ENCODE measurements at places on chromosomes 2 and 18.

DNA sequence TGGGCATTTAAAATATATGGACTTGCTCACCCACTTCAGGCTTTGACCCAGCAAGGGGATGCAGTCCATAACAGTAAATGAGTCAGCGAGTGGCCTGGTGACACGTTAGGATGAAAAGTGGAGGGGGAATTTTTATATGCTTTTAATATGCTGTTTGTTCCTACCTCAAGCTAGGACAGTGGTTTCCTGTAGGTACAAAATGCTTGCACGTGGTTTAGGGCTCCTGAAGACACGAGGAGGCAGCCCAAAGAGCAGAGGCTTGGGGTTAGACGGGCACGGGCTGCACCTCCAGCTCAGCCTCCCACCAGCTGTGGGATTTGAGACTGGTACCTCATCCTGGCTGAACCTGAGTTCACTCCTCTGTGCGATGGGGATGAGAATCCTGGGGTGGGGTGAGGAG, 306.2 kb upstream of the CXCR4 start:
- no peak for DNase-seq

DNA sequence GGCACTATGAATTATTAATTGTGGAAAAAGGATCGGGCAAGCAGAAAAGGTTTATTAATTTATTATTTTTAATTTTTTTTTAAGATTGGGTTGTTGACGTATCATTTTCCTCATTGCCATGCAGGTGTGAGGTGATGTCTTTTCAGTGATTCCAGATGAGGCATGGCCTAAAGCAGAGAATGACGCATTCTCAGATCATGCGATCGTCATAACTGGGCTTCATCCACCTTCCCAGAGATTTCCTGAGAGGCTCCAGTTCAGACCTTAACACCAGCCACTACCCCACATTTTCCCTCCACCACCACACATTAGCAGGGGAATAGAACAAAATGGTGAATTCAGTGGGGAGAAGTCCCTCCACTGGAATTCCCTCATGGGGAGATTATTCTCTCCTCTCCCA, 518.4 kb upstream of the SPHKAP start:
- no peak for DNase-seq

GRCh38 chr2:43139996-43140621, 86.3 kb downstream of the ZFP36L2 start:
- DNase-seq: no peak

DNA sequence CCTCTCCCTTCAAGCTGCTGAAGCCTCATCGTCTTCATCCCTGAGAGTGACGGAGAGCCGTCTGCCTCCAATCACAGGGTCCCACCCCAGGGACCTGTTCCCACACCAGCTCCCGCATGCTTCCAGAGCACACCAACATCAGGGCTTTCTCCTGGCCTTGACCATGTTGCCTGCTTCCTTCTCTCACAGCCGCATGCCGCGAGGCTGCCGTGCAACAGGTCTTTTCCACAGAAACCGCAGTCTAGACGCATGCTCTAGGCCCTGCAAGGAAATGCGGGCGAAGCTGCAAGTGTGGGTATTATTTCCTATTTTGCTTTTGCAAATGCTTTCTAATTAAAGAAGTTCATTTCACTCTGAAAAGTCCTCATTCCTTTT, 277.8 kb downstream of the EIPR1 start:
- DNase-seq: no peak

- DNase-seq: no peak
Observed at GRCh38 chr18:23151414-23152099, 16.3 kb downstream of the CABLES1 start.

DNA sequence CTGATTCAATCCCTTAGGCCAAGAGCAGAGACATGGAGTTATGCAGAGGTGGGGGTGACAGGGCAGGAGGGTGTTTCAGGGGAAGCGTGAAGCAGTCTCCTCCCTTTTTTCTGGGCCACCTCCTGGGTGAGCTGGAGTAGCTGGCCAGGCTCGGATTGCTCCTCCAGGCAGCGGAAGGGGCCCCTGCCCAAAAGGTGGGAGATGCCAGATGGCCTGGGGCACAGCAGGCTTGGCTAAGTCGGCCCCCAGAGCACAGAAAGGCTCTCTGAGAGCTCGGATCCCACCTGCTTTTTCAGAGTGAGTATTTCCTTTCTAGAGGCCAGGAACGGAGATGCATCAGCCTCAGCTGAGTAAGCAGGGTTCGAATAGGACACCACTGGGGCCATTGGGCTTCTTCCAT, 196.9 kb downstream of the ANKRD30B start:
- no peak for DNase-seq

GRCh38 chr18:23671564-23671963, 8.9 kb upstream of the ANKRD29 start:
- no peak for DNase-seq

DNA sequence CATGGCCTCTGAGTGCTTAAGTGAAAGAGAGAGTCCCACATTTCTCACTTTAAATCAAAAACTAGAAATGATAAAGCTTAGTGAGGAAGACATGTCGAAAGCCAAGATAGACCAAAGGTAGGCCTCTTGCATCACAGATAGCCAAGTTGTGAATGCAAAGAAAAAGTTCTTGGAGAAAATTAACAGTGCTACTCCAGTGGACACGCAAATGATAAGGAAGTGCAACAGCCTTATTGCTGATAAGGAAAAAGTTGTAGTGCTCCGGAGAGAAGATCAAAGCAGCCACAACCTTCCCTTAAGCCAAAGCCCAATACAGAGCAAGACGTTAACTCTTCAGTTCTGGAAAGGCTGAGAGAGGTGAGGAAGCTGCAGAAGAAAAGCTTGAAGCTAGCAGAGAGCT, 32.1 kb downstream of the PSMD1 start:
- no peak for DNase-seq

GRCh38 chr2:172461591-172462372, 34.4 kb downstream of the ITGA6 start:
- DNase-seq: peak; percentile 64

DNA sequence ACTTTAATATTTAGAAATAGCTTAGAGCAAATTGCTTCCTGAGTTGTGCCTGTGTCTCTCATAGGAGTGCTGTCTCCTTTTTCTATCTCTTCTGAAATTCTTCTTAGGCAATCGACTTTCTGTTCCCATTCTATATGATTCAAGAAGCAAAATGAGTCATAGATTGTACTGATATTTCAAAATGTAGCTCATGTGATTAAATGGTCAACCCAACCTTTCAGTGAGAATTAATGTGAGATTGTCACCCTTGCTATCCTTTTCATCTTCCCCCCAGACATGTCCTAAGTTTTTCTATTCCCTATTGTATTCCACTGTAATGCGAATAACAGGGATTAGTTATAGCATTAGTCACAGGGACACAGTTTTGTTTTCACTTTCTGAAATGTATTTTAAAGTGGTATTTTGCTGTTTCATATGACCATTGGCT, 413.6 kb downstream of the THSD7B start:
- DNase-seq: no peak

DNA sequence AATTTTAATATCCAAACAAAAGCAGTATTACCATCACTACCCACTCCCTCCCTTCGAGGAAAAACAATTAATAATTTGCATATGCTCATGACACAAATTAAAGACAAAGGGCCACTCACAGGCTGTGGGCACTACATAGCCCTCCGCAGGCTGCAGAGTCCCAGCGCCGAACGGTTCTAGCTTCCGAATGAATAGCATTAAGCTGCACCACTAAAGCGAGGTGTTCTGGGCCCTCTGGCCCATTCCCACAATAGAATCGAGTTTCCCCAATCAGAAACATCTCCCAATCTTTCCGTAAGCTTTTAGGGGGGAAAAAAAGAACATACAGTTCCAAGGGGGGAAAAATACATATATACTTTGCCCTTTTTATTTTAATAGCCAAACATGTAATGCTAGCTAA, 14.5 kb upstream of the SIX3 start:
- DNase-seq: no peak

- DNase-seq: no peak
Observed at GRCh38 chr2:206275312-206276055, 1.0 kb downstream of the ZDBF2 start.

DNA sequence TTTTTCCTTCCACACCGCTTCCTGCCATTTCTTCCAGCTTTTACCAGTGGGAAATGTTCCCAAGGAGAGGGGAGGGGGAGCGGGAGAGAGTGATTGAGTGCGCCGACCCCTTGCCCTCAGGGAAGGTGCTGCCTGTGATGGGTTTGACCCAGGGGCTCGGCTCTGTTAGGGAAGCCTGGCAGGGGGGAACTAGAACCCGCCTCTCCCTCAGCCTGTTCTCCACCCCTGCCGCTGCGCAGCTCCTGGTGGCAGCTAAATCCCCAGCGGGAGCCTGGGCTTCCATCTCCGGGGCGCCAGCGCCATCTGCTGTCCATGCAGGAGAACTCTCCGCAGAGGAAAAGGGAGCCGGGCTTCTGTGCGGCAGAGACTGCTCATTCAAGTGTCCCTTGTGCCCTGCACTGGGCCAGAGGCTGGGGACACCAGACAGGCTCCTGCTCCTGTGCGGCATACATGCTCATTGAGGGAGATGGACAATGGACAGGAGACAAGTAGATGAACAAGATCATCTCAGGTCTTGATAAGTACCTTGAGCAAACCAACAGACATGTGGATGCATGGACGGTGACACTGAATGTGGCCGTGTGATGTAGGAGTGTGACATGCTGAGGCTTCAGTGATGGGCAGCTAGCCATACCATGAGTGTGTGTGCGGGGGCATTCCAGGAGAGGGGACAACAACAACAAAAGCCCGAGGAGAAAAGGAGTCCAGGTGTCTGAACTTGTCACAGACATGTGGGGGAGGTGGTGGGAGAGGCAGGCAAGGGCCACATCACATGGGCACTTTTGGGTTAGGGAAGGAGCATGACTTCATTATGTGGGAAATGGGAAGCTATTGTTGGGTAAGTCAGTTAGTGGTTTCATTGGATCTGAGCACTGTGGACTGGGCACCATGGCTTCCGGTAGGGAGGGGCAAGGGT, 13.3 kb downstream of the CHPF start:
- peak; percentile 81 for DNase-seq

- DNase-seq: no peak
Observed at GRCh38 chr2:104429639-104430358, 424.1 kb upstream of the POU3F3 start.

DNA sequence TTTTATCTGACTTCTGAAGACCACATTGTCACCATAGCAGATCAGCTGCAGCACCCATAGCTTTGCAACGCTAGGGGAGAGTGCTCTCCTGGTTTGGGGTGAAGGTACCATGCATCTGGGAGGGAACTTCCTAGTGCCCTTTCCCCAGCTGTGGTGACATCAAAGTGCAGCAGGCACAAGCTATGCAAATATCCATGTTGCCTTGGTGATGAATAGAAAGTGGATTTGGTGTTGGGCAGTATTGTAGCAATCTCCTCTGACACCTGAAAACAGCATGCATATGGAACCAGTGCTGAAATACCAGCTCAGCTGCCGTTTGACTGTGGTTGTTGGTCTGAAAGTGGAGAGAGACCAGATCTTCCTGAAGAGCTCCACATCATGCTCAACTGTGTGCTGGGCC, 37.1 kb downstream of the BCL2L11 start:
- no peak for DNase-seq

DNA sequence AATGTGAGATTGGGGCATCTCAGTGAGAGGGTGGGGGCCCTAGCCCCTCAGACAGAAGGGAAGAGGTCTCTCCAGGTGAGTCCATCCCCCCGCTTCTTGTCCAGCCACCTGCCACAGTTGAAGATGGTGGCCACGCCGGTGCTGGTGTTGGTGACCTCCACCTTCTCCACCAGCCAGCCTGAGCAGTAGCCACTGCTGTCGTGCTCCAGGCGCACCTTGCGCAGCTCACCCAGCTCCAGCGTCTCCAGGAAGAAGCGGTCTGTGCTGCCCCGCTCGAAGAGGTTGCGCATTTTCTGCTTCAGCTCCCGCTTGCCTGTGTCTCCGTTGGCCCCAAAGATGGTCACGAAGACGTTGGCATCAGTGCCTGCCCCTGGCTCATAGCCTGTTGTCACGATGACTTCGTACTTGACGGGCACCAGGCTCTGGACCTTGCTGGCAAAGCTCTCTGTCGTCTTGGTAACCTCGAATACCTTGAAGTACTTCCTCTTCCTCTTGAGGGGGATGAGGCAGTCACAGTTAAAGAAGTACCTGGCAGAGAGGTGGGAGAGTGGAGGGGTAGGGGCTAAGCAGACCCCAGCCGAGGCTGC, 179.5 kb downstream of the LOXHD1 start:
- DNase-seq: no peak

DNA sequence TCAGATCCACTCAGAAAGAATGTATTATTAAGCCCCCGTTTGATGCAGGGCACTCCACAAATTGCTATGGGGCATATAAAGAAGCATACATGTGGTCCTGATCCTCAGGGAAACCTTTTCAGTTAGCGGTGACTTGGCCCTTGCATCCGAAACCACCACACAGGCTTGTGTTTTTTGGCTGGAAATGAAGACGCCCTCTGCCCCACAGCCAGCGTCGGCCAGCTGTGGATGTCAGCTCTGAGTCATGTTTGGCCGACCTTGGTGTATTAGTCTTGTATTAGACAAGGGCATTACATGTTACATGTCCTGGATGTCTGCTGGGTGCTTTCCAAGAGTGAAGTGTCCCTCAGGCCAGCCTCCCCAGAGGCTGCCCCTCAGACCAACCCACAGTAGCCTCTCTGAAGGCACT, 107.6 kb upstream of the MAP3K20 start:
- DNase-seq: no peak

GRCh38 chr2:160606341-160606740, 112.7 kb upstream of the RBMS1 start:
- no peak for DNase-seq

DNA sequence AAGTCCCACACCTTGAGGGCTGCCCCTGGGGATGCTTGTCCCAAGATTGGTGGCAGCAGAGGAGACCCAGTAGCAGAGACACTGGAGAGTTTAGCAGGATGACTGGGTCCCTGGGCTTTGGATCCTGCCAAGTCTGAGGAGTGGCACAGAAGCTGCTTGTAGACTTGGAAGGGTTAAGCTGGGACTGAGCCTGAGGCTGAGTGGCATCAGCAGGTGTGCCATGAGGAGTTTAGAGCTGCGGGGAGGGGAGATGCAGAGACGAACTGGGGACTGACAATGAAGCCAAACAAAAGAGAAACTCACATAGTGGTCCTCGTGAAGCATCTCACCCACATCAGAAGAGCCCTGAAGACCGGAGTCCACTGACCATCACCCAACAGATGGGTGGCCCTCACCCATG, 329.7 kb upstream of the KLHL29 start:
- no peak for DNase-seq

DNA sequence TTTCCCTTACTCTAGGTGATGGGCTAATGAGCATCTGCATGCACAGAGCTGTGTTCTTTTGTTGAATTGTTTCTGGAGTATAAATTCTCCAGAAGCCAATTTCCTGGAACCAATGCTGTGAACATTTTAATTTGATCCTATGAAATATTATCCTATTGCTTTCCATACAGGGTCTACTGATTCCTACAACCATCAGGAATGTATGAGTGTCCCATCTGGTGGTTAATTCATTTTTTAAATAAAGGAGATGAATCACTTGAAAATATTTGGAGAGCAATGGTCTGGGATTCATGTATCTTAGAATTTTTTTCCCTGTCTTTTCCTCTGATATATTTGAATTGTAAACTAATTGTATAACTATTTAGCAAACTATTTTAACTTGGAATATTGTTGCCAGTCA, 14.0 kb downstream of the KIF5C start:
- no peak for DNase-seq

GRCh38 chr2:182826064-182826463, 40.4 kb downstream of the FRZB start:
- no peak for DNase-seq

- no peak for DNase-seq
Observed at GRCh38 chr2:219641390-219642068, 14.1 kb downstream of the SLC4A3 start.
